Islet precursor cell (in vitro differentiated cells): ENCODE measurements at places on chromosomes 12 and 14.
A peak's percentile ranks its signal among the peaks of the same experiment; 100 is the strongest.

GRCh38 chr12:119154435-119154818 is 24.3 kb upstream of the HSPB8 start:
- peak; percentile 99 for DNase-seq

- no peak for DNase-seq
Observed at GRCh38 chr14:50312734-50313054, 570 bp downstream of the DMAC2L start.

- no peak for DNase-seq
Observed at GRCh38 chr12:113007166-113007565, 28.8 kb downstream of the OAS2 start.

DNA sequence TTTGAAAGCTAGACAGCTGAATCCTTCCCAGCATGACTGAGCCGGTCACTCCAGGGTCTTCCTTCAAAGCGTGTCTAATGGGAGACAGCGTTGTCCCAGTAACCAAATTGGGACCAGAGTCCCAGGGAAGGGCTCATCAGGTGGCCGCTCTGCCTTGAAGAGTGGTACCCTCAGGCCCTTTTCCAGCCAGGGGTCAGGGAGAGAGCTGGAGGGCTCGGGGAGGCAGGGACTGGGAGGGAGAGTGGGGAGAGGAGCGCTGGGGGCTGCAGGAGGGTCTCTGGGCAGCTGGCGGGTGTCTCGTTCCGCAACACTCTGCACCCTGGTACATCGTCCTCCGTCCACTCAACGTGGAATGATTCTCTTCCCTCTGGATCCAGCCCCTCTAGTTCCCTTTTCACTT is 1.6 kb upstream of the RTL1 start:
- no peak for DNase-seq

DNA sequence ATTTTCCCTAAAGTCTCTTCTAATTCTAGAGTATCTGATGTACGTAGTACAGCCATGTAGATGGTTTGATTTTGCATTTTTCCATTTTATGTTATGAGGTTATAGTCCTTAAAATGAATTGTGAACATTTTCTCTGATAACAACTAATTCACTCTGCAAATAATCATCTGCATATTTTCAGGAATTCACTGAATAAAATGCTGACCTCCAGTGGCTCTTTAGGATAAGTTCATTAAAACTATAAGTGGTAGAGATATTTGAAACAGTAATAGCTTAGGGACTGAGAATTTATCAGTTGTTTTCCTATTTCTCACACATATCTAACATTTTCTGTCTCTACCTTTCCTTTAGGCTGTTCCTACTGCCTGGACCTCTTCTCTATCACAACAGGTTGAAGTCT is 4.4 kb downstream of the MSRB3 start:
- no peak for DNase-seq

- DNase-seq = no peak
Observed at GRCh38 chr14:90398315-90398839, 1.5 kb downstream of the CALM1 start.

DNA sequence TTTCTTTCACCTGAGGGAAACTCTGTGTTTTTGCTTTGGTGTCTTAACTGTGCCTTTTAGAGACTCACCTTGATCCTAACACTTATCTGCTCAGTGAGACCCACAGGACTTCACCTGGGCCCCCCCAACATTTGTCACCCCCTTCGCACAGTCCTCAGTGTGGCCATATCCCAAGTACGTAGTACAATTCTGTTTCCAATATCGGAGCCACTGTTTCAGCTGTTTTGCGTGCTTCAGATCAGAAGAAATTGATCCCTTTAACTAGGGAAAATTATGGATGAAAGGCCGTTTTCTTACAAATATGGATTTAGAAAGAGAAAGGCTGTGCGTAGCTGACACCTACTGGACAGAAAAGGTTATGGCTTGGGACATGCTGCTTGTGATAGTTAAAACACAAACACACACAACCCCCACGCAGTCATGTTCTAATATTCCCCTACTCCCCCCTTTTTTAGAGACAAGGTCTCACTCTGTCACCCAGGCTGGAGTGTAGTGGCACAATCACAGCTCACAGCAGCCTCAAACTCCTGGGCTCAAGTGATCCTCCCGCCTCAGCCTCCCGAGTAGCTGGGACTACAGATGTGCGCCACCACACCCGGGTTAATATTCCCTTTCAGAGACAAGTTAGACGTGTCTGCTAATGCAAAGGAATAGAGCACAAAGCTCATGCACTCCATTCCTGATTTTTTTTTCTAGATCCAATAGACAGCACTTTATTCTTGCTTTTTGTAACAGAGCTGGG is 3.6 kb upstream of the SLC7A8 start:
- DNase-seq = no peak
